ENCODE measurements at places on chromosomes 12 and 14.

DNA sequence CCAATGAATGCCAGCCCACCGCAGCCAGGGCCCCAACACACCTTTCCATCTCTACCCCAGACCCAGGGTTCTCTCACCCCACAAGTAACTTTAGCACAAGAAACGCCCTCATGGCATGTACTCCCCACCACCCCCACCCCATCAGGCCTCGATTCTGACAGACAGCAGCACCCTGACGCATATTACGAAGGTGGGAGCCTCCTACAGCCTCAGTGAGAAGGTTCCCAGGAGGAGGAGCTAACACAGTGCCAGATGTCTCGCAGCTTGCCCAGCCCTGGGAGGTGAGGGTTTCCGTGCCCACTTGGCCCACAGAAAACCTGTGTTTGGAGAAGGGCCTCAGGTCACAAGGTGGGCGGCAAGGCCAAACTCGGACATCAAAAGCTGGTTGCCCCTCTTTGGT lies 32.4 kb downstream of the CCDC88C start:
- DNase-seq, result no peak

- DNase-seq, result no peak
These were observed 60.3 kb downstream of the SAMD4A start for GRCh38 chr14:54627219-54627539.

DNA sequence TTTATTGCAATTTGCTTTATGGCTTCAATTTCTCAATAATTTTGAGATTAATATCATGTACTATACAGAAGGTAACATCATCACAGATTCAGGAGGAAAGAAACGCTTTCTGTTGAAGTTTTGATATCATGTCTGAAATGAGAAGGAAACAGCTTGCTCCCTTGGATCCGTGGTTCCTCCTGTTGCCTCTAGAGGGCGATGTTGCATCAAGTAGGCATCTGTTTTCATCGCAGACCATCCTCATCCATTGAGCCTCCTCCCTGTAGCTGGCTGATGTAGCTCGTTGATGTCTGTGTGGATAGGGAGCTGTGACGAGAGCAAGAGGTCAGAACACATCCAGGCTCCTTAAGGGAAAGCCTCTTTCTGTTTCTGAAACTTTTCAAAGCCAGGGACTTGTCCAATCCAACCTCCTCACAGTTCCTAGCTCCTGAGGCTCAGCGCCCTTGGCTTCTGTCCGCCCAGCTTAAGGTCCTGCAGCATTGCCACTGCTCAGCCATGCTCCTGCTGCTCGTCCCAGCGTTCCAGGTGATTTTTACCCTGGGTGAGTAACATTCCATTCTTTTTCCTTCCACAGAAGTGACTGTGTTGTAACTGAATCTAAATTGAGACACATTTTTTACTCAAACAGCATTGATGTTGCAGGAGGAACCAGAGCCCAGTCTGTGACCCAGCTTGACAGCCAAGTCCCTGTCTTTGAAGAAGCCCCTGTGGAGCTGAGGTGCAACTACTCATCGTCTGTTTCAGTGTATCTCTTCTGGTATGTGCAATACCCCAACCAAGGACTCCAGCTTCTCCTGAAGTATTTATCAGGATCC lies 304.8 kb upstream of the OR4E1 start:
- DNase-seq, result peak; percentile 0

DNA sequence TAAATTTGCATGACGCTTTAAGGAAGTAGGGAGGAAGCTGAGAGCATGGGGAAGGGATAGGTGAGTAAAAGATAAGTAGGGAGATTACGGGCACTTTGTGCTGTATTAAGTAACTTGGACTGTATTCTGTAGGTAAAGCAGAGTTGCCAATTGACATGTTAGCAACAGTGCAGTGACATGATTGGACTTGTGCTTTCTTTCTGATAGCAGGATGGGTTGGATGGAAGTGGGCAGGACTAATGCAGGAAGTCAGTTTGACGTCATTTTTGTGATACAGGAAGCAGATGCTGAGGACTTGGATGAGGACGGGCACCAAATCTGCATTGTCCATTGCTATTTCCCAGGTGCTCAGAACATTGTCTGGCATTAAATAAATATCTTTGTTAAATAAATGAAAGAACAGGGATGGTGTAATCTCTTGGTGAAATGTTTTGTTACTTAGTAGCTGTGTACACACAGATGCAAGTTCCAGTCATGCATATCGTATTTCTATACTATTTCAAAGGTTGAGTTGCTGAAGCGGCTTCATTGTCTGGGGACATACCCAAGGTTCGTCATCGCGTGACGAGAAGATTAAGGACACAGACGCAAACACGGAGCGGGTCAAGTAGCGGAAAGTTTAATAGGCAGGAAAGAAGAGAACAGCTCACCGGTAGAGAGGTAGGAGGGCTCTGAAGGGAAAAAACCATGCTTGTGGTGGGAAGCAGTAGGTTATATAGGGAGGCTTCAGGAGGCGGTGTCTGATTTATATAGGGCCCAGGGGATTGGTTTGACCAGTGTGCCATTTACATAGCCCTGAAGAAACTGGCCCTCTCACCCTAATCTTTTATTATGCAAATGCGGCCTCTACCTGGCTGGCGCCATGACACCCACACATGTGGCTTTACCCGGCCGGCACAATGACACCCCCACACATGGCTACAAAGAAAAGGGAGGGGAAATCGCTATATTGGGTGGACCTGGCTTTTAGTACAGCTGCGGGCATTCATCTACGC lies 30.7 kb downstream of the GUCY2C start:
- DNase-seq, result no peak

DNA sequence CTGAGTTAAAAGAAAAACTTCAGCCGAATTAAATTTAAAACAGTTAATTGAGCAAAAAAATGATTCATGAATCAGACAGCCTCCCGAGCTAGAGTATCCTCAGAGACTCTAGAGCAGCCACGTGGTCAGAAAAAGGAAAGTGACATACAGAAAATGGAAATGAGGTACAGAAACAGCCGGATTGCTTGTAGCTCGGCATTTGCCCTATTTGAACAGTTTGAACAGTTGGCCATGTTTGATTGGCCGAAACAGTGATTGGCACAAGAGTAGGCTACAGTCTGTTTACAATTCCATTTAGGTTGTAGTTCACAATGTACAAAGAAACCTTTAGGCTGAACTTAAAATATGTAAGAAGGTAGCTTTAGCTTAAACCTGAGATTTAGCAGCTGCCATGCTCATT lies 12.9 kb upstream of the OXA1L start:
- no peak for DNase-seq

All from fibroblast of the conjunctiva (primary cell).